ENCODE measurements at places on chromosomes 16 and 17.

DNA sequence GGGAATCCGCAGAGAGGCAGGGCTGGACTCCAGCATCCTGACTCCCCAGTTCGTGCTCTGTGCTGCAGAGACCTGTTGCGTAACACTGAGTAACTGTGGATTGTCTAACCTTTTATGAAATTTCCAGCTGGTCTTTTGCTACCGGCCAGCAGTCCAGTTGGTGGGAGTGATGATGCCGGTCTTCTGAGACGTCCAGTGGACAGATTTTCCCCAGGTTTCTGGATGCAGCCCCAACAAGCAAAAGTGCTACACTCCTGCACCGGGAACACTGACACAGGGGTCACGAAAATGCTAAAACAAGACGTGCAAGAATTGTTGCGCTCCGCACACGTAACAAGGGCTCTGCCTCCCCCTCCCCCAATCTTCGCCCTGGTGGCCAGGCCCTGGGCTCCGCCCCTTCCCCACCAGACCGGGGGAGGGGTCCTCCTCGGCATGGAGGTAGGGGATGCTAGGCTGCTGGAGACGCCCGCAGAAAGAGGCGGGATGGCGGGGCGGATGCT lies 701 bp upstream of the MRC2 start:
- peak; percentile 49 for DNase-seq

DNA sequence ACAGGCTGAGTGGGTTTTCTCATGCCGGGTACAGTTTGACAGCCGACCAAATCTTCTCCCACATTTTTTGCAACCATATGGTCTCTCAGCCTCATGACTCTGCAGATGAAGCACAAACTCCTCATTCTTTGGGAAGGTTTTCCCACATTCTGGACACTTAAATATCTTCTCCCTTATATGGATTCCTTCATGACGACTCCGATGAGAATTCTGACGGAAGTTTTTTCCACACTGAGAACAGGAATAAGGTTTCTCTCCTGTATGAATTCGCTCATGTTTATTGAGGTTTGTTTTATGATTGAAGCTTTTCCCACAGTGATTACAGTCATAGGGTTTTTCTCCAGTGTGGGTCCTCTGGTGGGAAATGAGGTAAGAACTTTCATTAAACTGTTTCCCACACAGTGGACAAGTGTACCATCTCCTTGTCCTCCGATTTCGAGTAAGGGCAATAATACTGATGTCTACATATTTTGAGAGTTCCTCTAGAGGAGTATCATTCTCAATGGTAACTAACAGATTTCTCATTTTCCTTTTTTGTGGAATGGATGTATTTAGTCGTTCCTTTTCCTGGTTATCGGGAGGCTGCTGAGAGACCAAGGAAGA lies 10.9 kb downstream of the ZNF200 start:
- no peak for DNase-seq

GRCh38 chr16:20364051-20364450 lies 11.5 kb upstream of the UMOD start:
- no peak for DNase-seq

GRCh38 chr17:29005936-29006511 lies at the start of gene SEZ6:
SEZ6 (minus strand) TSS chr17:29006033; CDS start chr17:29005869, 164 bp downstream.
- DNase-seq = peak; percentile 67

- no peak for DNase-seq
Observed at GRCh38 chr16:55647798-55648197, 8.0 kb upstream of the SLC6A2 start.

DNA sequence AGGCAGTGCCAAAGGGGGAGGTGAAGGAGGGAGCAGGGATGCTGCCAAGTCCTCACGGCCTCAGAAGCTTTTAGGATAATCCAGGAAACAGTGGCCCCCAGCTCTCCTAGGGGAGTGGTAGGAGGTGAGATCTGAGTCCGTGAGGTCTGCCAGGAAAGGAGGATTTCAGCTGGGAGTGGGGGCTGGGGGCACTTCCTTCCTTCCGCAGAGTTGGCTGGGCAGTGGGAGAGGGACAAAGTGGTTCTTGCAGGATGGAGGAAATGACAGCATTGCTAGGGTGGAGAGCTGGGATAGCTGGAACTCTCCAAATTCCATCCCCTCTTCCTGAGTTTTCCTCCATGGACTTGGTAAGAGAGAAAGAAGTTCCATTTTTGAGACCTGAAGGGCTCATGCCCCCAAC lies 4.8 kb upstream of the SP6 start:
- DNase-seq = no peak

GRCh38 chr17:60167065-60167741 lies 17.4 kb downstream of the CA4 start:
- no peak for DNase-seq

GRCh38 chr17:77897741-77898301 lies 60.7 kb upstream of the TNRC6C start:
- DNase-seq = no peak

GRCh38 chr17:75571885-75572215 lies 15.8 kb upstream of the MYO15B start:
- no peak for DNase-seq

- DNase-seq = no peak
Observed at GRCh38 chr17:45869676-45870341, 24.5 kb upstream of the MAPT start.

GRCh38 chr17:65423346-65424140 lies 137.9 kb downstream of the AXIN2 start:
- DNase-seq = no peak

GRCh38 chr16:83366228-83366627 lies 441.6 kb upstream of the HSBP1 start:
- no peak for DNase-seq

DNA sequence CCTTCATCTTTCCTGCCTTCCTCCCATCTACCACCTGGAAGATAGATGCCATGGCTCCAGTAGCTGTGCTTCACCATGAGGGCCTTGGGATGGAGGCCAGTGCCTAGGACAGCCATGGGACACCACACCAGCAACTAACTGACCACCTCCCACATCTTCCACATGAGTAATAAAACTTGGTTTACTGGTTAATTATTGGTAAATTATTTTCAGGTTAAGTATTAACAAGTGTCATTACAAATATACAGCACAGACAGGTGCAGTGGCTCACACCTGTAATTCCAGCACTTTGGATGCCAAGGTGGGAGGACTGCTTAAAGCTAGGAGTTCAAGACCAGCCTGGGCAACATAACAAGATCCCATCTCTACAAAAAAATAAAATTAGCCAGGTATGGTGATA lies 14.0 kb downstream of the CDIP1 start:
- DNase-seq = no peak

DNA sequence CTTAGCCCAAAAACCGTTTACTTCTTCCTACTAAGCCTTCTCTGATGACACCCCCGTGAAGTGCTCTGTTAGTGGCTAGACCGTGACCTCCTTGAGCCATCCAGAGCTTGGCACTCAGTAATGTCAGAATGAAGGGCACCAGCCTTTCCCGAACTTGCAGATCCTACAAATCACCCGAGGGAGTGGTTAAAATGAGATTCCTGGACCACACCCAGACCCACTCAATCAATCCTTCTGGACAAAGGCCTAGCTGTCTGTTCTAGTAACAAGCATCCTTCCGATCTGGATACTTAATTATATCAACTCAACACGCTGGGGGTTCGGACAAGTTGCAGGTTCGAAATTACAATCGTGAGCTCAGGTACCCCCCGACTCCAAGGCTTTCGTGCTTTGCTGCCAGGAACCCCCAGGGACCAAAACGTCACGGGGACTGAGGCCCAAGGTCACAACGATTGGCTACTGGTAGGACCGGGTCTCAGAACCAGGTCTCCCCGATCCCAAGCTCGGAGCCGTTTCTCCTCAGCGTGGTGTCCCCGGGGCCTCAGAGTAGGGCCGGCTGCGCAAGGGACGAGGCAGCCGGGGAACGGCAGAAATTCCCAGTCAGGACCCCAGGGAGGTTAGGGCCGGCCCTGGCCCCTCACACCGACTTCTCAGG lies 527 bp downstream of the CIAPIN1 start:
- DNase-seq = no peak

GRCh38 chr16:84950906-84951305 lies 60.4 kb downstream of the ZDHHC7 start:
- DNase-seq = no peak

DNA sequence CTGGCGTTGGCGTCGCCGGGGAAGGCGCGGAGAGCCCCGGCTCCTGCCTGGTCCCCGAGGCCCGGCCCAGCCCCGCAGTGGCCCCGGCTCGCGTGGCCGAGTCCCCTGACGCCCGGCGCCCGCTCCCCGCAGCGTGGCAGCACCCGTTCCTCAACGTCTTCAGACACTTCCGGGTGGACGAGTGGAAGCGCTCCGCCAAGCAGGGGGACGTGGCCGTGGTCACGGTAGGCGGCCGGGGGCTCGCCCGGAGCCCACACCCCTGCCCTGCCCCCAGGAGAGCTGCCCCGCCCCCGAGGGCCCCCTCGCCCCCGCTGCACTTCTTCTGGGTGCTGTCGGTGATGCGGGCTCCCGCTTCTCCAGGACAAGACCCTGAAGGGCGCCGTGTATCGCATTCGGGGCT lies 466 bp downstream of the WDR90 start:
- no peak for DNase-seq

DNA sequence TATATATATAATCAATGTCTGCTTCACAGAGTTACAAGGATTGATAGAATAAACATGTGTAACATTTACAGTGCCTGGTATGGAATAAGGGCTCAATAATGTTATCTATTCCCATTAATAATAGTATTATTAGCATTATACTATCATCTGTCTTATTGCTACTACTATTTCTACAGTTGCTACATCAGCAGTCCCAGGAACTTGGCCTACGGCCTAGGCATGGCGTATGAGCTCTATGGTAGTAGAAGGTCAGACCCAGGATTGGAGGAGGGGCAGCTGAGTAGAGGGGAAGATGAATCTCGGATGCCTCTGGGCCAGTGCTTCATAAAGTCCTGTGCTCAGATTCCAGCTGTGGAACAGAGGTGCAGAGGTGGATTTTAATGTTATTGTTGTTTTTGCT lies 146.3 kb upstream of the TBX2 start:
- no peak for DNase-seq

DNA sequence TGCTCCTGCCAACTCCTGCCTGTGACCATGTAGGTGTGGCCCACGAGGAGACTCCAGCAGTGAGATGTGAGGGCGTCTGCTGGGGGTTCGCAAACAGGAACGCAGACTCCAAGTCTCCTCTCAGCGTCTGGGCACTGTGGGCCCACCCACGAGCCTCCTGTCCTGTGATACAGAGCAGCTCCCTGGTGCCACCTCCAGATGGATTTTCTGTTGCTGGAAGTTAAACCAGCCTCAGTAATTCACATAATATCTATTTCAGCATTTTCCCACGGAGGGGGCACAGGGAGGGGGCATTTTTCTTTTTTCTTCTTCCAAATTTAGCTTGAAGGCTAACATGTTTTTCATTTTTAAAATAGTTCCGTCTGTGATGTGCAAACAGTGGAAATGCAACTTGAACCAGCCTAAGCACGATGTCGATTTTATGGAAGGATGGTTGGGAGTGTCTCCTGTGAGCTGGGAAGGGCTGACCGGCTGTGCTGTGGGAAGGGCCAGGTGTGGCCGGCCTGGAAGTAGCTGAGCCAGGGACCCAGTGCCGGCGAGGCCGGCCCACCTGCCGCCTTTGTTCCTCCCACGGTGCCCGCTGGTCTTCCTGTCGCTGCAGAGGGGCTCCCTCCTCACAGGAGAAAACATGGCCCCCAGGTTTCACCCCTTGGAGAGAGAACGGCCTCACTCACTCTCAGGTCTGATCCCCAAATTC lies 3.9 kb upstream of the RAB40B start:
- DNase-seq = no peak
